Fibroblast of the aortic adventitia (primary cell): ENCODE measurements at places on chromosomes 11 and 22. TPM values are rescaled to one million over a fixed set of nuclear protein-coding genes. Genes with fewer than 3 reads are reported as not detected.

DNA sequence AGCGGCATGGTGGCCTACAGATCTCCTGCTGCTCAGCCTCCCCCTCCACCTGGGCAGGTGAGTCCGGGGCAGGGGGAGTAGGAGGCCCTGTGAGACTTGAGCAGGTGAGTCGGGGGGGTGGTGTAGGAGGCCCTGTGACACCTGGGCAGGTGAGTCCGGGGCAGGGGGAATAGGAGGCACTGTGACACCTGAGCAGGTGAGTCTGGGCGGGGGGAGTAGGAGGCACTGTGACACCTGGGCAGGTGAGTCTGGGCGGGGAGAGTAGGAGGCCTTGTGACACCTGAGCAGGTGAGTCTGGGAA is 299.3 kb downstream of the BRD1 start:
- no peak for DNase-seq

DNA sequence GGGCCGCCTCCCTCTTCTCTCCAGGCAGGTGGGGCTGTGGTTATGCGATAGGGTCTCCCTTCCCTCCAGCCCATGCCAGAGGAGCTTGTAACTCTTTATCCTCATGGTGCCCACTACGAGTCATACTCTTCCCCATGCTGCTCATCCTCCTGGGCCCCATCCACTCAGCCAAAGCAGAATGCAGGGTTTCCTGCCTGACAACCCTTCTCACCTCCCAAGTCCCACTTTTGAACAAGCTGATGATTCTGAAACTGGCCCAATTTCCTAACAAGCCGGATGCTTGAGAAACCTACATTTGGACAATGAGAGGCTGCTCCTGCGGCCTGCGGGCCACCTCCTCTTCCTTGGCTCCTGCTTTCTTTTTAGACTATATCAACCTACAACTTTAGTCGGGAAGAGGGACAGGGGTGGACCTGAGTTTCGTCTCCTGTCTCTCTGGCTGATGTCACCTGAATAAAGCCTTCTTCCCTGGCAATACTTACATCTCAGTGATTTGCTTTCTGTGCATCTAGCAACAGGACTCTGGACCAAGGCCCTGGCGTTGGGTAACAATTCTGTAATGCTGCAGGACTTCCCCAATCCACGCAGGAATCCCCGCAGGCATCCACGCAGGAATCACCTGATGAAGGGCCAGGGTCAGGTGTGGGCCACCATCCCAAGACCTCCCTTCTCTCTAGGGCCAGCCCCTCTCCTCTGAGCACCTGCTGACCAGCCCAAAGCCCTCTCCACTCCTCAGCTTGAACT is 1.5 kb upstream of the NDUFS8 start:
- DNase-seq, result no peak

DNA sequence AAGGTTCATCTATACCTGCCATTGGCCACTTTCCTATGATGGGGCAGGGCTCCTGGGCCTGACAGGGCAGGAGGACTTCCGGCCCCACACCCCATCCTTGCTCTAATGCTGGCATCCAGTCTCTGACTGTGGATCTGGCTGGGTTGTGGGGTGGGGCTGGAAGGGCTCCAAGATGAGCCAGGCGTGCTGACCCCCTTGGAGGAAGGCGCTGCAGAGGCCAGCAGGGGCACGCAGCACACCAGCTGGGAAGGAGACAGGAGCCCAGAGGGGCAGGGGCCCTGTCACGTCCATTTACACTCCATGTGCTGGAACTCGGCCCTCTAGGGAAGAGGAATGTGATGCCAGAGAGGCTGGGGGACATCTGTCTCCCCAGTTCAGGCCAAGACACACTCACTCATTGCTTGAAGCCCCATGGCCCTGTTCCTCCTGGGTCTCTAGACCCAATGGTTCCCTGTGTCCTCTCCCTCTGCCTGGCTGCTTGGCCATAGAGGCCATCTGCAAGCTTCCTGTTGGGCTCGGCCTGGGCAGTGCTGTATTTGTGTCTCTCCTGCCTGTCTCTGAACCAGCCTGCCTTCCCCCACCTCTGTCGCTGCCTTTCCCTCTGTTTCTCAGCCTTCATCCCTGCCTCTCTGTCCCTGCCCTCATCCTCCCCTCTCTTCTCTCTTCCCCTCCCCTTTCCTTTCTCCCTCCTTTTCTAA is 67.5 kb upstream of the NECTIN1 start:
- no peak for DNase-seq

DNA sequence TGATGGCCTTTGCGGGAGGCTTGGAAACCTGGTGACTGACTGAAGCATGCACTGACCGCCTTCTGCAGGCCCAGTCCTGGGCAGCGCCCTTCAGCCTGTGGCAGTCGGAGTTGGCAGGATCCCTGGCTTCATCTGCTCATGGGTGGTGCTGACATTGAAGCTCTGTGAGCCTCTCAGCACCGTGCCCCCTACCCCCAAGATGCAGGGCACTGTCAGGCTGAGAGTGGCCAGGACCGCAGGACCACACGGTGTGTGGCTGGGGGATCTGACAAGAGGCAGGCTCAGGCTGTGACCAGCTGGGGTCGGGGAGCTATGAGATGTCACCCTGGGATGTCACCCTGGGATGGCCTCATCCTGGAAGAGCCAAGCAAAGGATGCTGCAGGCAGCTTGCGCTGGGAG is 32.7 kb downstream of the TBC1D22A start:
- DNase-seq, result no peak

DNA sequence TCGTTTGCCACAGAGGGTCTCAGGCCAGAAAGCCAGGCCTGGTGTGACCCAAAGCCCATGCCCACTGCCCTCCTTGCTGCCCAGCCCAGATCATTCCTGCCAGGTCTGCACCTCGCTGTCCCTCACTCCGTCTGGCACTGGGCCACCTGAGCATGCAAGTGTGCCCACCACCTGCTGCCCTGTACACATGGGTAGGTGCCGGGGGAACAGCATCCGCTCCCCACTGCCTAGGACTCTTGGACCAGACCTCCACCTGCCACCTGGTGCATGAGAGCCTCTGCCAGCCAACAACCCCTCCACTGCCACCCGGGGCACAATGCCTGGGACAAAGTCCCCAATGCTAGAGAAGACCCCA is 12.5 kb downstream of the MGAT3 start:
- DNase-seq, result no peak

DNA sequence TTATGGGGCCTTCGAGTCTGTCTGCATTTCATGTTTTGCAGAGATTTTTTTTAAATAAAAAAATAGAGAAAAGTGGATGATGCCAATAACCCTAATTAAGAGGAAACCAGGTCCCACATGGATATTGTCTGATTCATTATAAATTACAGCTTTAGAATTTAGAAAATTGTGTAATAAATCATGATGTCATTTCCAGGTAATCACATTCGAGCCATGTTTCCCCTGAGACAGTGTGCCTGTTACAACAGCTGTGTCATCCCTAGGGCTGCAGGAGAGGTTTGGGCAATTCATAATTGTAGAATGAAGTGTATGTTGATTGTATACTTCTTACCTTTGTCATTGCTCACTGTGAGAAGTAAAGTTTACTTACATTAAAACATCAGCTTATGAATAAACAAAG is 38.3 kb downstream of the NCAM1 start:
- no peak for DNase-seq

DNA sequence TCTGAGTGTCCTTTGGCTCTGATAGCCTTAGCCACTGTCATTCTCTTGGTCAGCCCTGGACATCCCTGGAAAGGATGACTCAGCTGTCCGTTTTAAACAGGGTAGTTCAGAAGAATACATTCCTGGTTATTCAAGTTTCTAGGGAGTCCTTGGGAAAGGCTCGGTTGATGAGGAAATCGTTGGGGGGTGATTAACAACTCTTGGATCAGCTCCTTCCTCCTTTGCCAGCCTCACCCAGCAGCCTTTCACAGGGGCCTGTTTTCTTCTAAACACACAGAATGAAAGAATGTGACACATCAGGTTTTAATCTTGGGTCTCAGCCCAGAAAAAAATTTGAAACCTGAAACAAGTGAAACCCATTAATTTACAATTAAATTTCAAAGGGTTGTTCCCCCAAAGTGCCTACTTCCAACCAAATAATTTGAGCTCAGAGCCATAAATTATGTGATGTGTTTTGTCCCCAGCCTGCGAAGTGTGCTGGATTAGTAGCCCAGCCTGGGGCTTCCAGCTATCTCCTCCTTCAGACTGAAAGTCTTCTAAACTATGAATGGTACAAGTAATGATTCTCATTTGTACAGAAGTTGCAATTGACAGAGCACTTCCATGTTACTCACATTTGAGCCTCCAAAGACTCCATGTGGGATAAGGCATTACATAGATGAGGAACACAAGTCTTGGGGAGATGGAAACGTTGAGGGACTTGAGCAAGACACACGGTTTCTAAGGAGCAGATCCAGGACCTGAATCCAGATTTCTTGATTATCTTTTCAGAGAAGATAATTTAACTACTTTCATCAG is 19.3 kb upstream of the MRGPRX2 start:
- peak; percentile 92 for DNase-seq

GRCh38 chr11:45983471-45983845 is 61.0 kb downstream of the LARGE2 start:
- DNase-seq, result no peak

- DNase-seq, result peak; percentile 18
Measured at GRCh38 chr11:67584881-67585873, 1.6 kb downstream of the GSTP1 start.

SCT gene
- total RNA-seq, result not detected in 2 replicates

PATE4 gene
- not detected in 2 replicates for total RNA-seq

C11orf52 gene
- 0.63 TPM in 1 of 2 replicates, not detected in the other for total RNA-seq
